ENCODE measurements at places on chromosomes 2 and 18.

GRCh38 chr18:39211461-39211860 lies 1645.9 kb upstream of the CELF4 start:
- DNase-seq = no peak

GRCh38 chr2:222214885-222215284 lies 83.9 kb downstream of the PAX3 start:
- DNase-seq = no peak

DNA sequence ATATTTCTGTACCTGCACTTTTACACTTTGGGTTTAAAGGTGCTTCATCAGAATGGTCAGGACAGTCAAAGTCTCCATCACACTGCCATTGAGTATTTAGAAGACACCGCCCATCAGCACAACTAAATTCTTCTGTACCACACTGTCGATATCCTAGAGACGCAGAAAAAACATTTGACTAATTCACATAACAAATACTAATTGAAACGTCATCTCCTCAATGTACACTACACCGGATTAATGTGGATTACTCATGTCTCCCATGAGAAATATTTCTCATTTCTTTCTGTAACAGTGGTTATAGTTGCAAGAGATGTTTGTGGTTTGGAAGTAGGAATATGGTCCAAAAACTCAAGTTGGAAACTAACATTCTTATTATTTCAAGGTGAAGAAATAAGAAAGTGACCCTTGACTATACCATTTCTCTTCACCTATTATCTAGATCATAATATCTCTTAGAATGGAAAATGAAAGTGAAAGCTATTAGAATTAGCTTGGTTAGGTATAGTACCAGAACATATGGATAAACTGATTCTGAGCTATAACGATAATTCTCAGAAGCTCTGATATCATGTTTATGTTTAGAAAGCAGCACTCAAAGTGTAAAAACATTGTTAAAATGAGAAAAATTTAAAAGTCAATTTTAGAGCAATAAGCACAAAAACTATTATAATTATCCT lies 1627.7 kb downstream of the LRP1B start:
- DNase-seq = no peak

DNA sequence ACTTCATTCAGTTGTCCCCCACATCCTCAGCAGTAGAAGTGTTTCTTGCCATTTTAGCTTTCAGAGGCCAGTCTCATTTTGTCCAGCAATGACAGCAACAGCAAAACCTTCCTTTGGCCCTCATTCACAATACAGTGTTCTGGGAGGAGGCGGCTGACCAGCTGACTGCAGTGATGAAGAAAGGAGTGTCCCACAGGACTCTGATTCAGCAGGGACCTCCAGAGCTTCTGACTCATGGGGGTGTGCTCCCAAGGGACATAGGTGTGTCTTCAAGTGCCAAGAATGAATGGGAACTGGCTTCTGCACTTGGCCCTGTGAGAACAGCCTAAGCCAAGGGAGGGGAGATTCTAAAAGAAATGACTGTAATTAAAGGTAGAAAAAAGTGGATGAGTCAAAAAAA lies 147.0 kb upstream of the PELI1 start:
- peak; percentile 83 for DNase-seq

DNA sequence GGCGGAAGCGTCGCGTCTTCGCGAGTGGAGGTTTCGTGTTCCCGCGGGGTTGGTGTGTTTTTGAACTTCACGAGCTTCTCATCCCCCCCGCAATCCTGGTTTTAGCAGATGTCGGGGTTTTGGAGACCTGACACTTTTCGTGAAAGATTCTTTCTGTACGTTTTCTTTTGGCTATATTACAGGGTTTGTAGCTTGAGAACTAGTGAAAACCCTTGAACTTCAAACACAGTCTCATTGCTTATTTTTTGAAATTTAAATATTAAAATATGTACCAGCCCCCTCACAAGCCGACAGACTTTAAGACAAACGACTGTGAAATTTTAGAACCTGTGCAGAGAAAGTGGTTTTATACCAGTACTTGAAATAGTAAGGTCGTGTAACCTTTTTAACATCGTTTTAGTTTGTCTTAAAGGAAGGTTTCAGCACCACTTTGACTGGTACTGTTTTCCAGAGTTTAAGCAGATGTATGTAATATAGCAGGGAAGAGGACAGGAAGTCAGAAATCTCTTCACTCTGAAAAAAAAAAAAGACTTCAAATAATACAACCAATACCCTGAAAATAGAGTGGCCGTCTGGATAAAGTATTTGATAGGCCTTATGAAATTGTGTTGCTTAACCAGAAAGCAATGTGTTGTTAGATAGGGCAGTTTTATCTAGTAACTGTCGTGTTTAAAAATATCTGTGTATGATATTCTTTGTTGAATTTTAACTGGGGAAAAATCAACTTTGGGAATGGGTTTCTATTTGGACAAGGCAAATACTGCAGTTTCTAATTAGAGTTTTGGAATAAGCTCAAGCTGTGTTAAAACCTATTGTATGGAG lies 1.4 kb downstream of the SPATS2L start:
- no peak for DNase-seq

DNA sequence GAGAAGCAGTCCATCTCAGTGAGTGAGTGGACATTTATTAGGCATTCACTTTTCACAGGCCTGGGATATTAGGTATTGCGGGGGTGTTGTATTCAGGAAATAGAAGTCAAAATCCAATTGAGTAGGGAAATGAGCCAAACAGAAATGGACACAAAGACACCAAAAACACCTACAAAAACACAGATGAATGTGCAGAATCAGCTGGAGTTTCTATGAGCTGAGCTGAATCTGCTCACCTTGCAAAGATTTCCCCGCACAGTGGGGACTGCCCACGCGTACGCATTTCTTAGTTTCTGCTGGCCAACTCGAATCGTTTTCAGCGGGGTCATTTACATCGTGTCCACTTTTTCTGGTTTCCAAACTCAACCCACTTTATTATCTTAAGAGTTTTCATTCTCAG lies 160.0 kb downstream of the BCL2 start:
- DNase-seq = no peak

DNA sequence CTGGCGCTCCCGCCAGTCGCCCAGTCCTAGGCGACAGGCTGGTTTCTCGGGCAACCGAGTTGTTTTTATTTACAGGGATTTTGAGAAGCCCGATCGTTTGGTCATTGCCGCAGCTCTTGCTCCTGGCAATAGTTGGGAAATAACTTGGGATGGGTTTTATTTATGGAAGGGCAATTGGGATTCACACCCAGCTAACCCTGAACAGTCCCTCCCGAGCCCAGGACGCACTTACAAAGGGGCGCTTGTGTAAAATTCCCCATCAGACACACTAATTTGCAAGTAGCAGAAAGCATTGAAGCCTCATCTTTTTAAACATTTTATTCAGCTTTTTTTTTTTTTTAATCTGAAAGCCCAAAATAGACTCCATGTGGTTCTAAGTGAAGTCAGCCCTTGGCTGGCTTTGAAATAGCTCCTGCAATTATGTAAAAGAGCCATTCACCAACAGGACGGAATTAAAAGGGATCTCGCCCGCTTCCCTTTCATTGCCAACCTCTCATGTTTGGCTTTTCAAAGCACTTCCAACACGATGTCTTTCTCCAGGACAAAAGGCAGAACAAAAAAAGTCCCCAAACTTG lies 3.6 kb upstream of the GBX2 start:
- DNase-seq = no peak

GRCh38 chr2:113091231-113091896 lies 23.6 kb downstream of the IL1F10 start:
- no peak for DNase-seq

- no peak for DNase-seq
These were observed 111.9 kb upstream of the LYPD6 start for GRCh38 chr2:149218497-149218896.

GRCh38 chr2:80122675-80123074 lies 181.9 kb downstream of the LRRTM1 start:
- DNase-seq = no peak

GRCh38 chr18:29653671-29654215 lies 1388.8 kb downstream of the DSC3 start:
- no peak for DNase-seq

- peak; percentile 88 for DNase-seq
These were observed 111.8 kb downstream of the STPG4 start for GRCh38 chr2:47043142-47043890.

GRCh38 chr18:73843455-73843854 lies 304.2 kb downstream of the FBXO15 start:
- DNase-seq = no peak

DNA sequence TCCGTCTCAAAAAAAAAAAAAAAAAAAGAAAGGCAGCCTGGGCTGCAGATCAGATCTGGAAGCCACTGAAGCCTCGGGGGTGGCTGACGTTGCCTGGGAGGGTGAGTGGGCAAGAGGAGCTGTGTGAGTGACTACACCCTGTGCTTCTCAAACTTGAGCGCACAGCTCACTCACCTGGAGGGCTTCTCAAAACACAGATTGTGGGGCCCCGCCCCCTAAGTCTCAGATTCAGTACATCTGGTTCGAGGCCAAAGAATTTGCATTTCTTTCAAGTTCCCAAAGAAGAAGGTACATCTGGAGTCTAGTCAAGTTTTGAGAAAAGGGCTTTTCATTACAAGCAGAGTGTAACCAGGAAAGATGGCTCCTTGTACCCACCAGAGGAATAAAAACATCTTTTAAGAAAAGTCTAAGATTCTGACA lies 97.7 kb upstream of the CAB39 start:
- no peak for DNase-seq

GRCh38 chr18:10234912-10235660 lies 219.3 kb upstream of the APCDD1 start:
- DNase-seq = no peak

GRCh38 chr2:160207804-160208654 lies 8.0 kb upstream of the ITGB6 start:
- DNase-seq = peak; percentile 74

DNA sequence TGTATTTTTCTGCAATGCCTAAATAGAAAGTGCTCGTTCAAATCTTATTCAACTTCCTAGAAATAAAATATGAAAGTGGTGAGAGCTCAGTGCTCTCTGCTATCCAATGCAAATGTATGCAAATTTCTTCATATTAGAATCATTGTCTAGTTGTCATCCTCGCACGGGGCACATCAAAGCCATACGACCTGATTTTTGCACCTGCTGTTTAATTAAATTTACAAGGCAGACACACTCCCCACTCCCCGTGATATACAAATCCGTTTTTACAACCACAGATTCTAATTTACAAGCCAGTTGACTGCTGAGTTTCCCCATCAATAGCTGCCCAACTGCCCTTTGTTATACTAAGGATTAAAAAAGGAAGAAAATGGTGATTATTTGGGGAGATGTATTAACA lies 284.6 kb downstream of the RNF144A start:
- no peak for DNase-seq

DNA sequence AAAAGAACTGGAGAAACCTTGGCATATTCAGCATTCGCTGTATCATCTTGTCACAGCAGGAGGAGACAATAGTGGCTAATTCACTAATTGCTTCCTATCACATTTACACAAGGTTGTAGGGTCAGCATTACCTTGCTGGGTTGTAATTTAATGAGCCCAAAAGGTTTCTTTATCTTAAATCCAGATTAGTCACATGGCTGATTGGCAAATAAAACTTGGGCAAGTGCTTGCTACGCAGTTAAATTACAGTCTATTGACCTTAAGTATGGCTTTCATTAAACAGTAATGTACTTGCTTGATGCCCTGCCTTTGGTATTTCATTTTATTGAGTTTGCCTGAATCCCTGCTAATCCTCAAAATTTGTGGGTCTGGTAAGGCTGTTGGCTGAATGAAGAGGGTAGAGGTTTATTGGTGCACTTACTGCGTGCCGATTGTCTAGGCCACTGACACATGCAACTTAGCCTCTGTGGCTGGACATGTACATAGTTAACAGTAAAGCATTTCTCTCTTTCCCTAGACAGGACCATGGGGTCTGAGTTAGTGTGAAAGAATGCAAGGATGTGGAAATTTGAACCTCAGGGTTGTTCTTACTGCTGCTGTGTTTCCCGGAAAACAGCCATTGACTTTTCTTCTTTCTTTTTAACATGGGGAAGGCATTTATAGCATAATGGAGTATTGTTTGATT lies 34.3 kb downstream of the FMNL2 start:
- DNase-seq = no peak

DNA sequence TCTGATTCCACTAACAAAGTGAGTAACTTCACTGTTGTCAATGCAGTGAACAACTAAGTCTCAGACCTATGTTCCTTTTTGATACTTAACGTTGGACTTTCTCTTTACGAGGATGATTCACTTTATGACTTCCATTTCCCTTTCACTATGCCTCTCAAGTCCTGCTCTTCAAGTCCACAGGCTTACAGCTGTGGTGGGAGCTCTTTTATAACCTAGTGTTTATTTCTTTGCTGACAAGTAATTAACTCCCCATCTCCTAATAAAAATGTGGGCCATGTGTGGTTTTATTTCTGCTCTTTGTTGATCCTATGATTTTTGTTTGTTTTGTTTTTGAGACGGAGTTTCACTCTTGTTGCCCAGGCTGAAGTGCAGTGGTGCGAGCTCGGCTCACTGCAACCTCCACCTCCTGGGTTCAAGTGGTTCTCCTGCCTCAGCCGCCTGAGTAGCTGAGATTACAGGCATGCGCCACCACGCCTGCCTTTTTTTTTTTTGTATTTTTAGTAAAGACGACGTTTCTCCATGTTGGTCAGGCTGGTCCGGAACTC lies 142.1 kb downstream of the USP34 start:
- DNase-seq = no peak

GRCh38 chr18:76524900-76525698 lies 30.1 kb upstream of the ZNF516 start:
- no peak for DNase-seq

- DNase-seq = no peak
These were observed 284.5 kb downstream of the ZNF521 start for GRCh38 chr18:25067275-25068025.

- no peak for DNase-seq
These were observed 34.9 kb downstream of the FEZ2 start for GRCh38 chr2:36562973-36563532.

GRCh38 chr18:59448546-59448945 lies 89.5 kb upstream of the LMAN1 start:
- no peak for DNase-seq

GRCh38 chr18:10037181-10037580 lies 123.4 kb downstream of the VAPA start:
- no peak for DNase-seq

GRCh38 chr2:130806370-130806769 lies 30.3 kb upstream of the ARHGEF4 start:
- no peak for DNase-seq

DNA sequence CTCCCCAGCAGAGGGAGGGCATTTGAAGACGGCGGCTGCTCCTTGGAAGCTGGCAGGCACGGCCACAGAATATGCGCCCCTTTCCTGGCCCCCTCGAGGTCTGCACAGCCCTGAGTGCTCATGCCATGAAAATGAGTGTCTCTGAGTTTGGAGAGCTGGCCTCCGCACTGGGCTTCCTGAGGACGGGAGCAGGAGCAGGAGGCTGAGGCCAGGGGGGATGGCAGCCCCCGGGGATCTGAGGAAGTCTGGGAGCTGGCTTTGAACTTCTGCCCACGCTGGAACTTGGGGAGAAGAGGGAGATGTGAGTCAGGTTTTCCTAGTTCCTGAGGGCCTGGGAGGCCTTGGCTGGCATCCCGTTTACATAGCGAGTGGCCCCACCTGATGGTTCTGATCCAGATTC lies 47.0 kb downstream of the RRM2 start:
- no peak for DNase-seq
